Fibroblast of upper back skin (primary cell): ENCODE measurements at places on chromosomes 3 and 15.

GRCh38 chr3:138197058-138197457 is 10.0 kb downstream of the ARMC8 start:
- peak; percentile 26 for DNase-seq

GRCh38 chr15:74835312-74835823 is 7.6 kb downstream of the ULK3 start:
- DNase-seq: peak; percentile 35

GRCh38 chr3:131396170-131396569 is 14.6 kb downstream of the NUDT16 start:
- DNase-seq: peak; percentile 62

DNA sequence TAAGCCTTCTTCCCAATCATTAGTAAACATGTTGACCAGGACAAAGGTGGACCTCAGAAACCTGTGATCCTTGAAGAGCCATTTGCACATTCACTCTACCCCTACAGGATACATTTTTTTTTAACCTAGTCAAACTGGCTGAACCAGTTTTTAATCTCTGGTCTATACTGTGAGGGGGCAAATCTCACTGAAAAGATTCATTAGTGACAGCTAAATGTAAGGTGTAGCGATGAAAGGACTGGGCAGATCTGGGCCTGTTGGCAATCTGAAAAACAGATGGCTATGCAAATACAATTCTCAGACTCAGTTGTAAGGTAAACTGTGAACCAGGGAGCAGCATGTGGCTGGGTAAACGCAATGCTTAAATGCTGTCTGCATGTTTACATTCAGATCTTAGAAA is 75.6 kb upstream of the SNTN start:
- DNase-seq: no peak

GRCh38 chr3:11583638-11584046 is 60.1 kb downstream of the VGLL4 start:
- peak; percentile 34 for DNase-seq

DNA sequence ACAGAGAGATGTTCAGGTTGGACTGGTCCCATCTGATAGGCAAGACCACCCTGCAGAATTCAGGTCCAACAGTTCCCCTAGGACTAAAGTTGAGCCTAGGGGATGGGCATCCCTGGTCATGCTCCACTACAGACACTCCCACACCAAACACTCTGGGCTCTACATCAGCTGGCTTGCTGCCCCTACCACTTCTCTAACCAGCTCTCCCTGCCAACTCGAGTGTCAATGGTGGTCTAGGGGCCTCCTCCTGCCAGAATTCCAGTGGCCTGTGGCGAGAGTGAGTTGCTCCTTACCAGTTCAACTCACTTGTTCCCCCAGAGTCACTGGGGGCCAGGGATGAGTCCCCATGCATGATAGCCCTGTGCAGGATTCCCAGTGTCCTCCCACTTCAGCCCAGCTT is 316.2 kb upstream of the PPP2R3A start:
- no peak for DNase-seq

- DNase-seq: no peak
Measured at GRCh38 chr3:184386047-184386806, 6.4 kb downstream of the CHRD start.
